ENCODE measurements at places on chromosomes 4 and X.

DNA sequence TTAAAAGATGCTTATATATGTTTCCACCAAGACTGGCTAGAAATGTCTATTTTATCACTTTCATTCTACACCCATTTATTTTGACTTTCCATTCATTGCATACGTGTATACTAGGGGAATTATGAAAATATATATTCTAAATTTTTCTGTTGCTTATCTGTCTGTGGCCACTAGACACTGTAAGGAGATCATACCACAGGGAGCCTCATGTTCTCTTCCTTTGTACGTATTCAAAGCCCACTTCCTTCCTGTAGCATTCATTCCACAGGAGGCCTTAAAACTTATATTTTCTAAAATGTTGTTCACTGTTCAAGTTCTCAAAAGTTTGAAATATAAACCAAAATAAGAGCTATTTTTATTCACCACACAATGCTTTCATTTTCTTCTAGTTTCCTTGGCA, 1848.9 kb upstream of the TENM3 start:
- no peak for DNase-seq

- DNase-seq, result no peak
Measured at GRCh38 chrX:72713130-72713529, 976 bp downstream of the PHKA1 start.

DNA sequence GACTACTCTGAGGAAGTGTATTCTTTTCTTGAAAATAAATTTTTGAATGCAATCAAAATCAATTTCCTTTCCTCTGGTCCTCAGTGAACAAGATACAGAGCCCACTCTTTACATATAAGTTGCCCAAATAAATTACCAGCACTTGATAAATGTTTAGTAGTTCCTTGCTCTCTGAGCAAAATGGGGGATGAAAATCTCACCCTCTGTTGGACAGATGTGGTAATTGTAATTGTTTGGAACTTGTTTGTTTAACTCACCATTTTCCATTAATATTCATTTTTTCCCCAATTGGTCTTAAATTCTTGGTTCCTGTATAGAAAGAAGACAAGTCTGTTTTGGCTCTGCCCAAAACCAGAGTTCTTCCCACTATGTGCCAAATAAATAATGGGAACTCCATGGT, 146.3 kb downstream of the LDB2 start:
- DNase-seq, result no peak

DNA sequence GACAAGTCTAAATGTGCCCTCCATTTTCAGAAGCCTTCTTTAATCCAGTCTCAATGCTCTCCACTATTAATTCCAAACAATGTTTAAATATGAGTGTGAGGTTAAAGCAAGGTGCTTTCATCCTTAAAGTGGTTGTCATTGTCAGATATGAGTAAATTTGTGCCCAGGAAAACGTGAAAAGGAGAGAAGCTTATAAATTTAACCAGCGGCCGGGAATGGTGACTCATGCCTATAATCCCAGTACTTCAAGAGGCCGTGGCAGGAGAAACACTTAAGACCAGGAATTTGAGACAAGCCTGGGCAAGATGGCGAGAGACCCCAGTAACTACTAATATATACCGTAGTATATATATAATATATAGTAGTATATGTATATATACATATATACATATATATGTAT, 270.0 kb downstream of the ARHGAP24 start:
- DNase-seq, result no peak

DNA sequence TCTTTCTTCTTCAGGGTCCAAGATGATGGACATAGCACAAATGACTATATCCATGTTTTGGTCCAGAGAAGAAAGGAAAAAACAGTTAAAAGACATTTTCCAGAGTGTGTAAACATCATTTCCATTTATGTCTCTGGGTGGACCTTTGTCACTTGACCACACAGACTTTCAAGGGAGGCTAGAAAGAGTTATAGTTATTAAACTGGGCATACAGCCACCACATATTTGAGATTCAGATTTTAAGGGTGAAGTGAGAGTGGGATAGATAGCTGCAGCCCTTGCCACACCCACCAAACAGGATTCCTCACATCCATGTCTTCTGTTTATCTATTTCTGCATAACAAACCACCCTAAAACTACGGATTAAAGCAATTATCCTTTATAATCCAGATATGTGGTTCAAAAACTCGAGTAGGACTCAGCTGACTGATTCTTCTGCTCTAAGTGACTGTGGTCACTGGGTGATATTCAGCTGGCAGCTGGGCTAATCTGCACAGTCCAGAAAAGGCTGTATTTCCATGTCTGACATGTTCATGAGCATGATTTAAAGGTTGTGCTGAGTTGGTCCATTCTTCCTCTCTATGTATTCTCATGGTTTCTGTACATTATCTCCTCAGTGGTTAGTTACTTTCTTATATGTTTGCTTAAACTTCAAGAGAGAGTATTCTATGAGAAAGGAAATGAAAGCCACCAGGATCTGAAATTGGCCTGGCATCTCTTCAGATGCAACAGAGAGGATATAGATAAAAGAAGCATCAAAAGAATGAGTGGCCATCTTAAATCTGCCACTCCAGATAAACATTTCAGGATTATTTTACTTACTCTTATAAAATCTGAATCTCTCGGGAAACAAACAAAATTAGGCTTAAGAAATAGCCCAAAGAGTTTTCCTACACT, 459.8 kb upstream of the CTSO start:
- no peak for DNase-seq

- no peak for DNase-seq
Measured at GRCh38 chr4:7185487-7186030, 6.8 kb upstream of the SORCS2 start.

- DNase-seq, result no peak
Measured at GRCh38 chrX:32571579-32571978, 639.8 kb downstream of the DMD start.

DNA sequence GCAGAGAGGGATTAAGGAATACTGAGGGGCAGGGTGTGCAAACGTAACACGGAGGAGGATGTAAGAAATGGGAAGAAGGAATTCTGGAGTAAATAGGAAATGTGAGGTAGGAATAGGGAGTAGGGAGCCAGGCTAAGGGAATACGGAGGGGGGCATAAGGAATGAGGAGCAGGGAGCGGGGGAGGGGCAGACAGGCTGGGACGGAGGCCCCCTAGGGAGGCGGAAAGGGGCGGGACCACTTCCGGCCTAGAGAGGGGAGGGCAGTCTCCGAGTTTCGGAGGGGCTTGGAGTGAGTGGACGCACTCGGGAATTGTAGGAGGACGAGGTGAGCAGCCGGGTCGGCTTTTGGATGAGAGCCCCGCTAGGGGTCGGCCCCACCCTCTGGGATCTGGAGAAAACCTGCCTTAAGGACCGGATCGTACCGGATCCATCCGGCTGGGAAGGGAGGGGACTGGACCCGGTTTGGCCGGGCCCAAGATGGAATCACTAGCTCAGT, 612 bp downstream of the MAGED2 start:
- peak; percentile 8 for DNase-seq

- DNase-seq, result no peak
Measured at GRCh38 chr4:121989715-121990114, 37.9 kb upstream of the TRPC3 start.

DNA sequence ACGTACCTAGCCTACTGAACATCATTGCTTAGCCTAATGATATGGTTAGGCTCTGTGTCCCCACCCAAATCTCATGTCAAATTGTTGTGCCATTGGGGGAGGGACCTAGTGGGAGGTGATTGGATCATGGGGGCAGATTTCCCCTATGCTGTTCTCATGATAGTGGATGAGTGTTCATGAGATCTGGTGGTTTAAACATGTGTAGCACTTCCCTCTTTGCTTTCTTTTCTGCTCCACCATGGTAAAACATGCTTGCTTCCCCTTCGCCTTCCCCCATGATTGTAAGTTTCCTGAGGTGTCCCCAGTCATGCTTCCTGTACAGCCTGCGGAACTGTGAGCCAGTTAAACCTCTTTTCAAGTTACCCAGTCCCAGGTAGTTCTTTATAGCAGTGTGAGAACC, 102.6 kb downstream of the RAPGEF2 start:
- no peak for DNase-seq

- no peak for DNase-seq
Measured at GRCh38 chr4:3019145-3019846, 55.0 kb downstream of the HTT-AS start.

DNA sequence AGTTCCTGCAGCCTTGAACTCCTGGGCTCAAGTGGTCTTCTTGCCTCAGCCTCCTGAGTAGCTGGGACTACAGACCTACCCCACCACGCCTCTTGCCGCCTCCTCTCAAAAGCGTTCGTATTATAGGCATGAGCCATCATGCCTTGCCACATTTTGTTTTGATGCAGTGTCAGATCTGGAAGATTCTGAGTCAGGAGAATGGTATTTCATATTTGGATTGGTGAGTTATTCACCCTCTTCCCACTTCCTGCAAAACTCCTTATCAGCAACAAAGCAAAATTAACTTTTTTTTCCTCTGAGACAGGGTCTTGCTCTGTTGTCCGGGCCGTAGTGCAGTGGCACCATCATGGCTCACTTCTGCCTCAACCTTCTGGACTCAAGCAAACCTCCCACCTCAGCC, 29.6 kb downstream of the REST start:
- DNase-seq, result peak; percentile 42

GRCh38 chrX:149461746-149462145, 43.4 kb downstream of the IDS start:
- DNase-seq, result no peak

GRCh38 chr4:162793571-162793970, 373.1 kb downstream of the NAF1 start:
- no peak for DNase-seq

- no peak for DNase-seq
Measured at GRCh38 chrX:41391606-41392005, 55.5 kb upstream of the NYX start.

GRCh38 chr4:6500481-6501140, 28.2 kb upstream of the PPP2R2C start:
- no peak for DNase-seq

DNA sequence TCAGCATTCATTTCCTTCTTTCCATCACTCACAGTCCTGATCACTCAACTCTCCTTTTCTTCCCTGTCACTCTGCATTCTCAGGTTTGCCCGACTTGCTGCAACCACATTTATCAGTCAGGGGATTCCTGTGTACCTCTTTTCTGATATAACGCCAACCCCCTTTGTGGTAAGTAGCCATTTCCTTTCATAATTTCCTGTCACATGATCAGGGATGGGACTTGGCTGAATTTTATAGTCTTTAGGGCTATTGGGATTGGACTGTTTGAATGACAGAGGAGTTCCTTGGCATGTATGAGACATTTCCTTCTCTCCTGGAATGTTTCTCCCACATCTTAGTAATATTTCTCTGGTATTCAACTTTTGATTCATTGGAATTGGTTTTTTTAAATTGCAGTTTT, 11.0 kb downstream of the PGM2 start:
- peak; percentile 42 for DNase-seq

- DNase-seq, result no peak
Measured at GRCh38 chrX:131843987-131844386, 179.1 kb upstream of the STK26 start.

DNA sequence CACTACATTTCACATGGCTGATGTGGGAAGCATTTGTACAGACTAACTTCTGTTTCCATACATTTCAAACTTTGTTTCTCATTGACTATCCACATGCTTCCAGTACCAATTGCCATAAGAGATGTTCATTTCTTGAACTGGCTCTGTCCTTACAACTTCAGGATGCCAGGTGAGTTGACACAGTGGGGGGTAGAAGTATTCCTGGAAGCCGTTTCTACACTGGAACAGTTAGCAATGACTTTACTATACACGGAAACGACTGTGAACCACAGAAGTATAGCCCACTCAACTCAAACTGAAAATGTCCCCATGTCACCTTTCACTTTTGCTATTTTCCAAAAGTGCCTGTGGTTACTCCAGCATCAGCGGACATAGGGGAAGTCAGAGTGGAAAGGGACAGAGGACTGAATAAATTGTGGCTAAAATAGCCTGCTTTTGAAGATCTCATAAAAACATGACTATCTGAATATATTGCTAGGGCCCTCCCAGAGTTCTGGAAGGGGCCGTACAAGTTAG, 38.0 kb upstream of the DSPP start:
- no peak for DNase-seq

GRCh38 chrX:134925551-134925950, 65.2 kb upstream of the SMIM10 start:
- DNase-seq, result no peak

DNA sequence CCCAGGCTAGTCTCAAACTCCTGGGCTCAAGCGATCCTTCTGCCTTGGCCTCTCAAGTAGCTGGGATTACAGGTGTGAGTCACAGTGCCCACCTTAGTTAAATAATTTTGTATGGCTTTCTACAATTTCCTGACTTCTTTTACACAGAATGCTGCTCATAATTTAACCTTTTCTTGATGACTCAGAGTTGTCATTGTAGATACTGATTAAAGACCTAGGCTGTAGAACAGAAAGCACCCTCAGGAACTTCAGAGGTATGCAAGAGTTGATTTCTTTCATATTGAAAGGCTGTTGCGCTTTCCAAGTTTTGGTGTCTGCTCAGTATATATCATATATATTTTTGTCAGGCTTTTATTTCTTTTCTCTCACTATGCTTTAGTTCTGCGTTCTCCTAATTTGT, 21.1 kb upstream of the GPR34 start:
- no peak for DNase-seq

DNA sequence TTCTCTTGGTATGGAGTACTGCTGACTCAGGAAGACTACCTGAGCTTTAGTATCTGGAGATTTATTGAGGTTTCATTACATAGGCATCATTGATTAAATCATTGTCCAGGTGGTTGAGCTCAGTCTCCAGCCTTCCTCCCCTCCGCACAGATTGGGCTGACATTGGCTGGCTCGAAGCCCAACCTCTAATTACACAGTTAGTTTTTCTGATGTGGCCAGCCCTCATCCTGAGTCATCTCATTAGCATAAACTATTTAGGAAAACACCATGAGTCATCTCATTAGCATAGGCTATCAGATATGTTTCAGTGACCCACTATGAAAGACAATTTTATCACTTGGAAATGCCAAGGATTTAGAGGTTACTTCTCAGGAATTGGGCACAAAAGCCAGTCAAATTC, 93.9 kb upstream of the ANKRD50 start:
- no peak for DNase-seq

DNA sequence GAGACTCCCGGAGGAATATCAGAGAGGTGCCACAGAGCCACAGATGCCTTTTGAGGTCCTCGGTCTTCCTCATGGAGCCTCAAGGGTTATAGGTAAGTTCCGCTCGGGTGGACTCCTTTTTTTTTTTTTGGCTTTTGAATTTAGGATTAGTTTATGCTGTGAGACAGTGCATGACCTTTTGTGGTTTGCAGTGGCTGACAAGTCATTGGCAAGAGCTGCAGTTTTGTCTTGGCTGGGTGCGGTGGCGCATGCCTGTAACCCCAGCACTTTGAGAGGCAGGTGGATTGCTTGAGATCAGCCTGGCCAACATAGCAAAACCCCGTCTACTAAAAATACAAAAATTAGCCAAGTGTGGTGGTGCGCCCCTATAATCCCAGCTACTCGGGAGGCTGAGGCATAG, 4.5 kb upstream of the GRSF1 start:
- no peak for DNase-seq

DNA sequence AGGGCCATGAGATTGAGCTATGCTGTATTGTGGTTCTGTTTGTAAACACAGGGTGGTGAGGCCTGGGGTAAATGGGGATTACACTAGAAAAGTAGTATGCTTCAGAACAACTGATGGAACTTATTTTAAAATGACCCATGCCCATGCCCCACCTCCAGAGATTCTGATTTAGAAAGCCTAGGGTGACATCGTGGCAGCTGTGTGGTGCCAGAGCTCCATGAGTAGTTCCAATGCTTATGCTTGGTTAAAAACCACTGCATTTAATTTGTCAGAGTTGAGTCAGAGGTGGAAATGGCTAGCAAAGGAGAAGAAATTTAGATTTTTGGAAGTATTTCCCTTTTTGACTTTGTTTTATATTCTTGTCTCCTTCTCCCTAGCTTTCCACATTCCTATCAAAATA, 63.4 kb upstream of the PDE5A start:
- peak; percentile 17 for DNase-seq

GRCh38 chr4:56360071-56360470, 27.2 kb downstream of the AASDH start:
- no peak for DNase-seq
